ENCODE measurements at places on chromosomes 2 and 18. TPM values are rescaled to one million over a fixed set of nuclear protein-coding genes. Genes with fewer than 3 reads are reported as not detected.

DNA sequence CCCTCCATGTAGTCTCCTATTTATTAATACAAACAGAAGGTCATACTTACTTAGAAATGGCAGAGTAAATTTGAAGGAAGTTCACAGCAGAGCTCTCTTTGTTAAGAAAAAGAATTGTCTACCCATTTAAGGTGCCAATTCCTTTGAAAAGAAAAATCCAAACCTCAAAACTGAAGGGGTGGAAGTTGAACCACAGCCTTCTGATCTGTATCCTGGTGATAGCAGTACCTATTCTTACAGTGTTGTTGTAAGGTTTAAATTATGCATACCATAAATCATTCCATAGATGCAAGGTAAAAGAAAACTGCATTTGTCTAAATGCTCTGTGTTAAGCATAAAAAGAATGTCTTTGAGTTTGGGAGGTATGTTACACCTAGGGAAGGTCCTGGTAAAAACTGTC is 47.6 kb downstream of the COBLL1 start:
- no peak overlapping the region for H3K27ac ChIP-seq
- DNase-seq, result no peak
- no peaks in the 10 kb centered on the region for H3K27me3 ChIP-seq
- no peaks in the 10 kb centered on the region for H3K36me3 ChIP-seq
- peaks cover 20% of the 10 kb centered on the region for H3K4me1 ChIP-seq

- DNase-seq, result no peak
- H3K27me3 ChIP-seq, result peaks cover 22% of the 10 kb centered on the region
- H3K4me1 ChIP-seq, result peaks cover 10% of the 10 kb centered on the region
- H3K36me3 ChIP-seq, result peaks cover 5% of the 10 kb centered on the region
- no peak overlapping the region for H3K27ac ChIP-seq
These were observed 46.9 kb downstream of the FBLN7 start for GRCh38 chr2:112185131-112185530.

Gene ZNF512
- total RNA-seq, result 24.4 TPM

GRCh38 chr18:42184685-42185477 is 229.8 kb downstream of the PIK3C3 start:
- H3K27me3 ChIP-seq, result no peaks in the 10 kb centered on the region
- no peak for DNase-seq
- H3K4me1 ChIP-seq, result no peaks in the 10 kb centered on the region
- no peak overlapping the region for H3K27ac ChIP-seq

Gene PROKR1
- total RNA-seq, result not detected

Data from Calu3 (cell line).